ENCODE measurements at places on chromosomes 1 and 21.

GRCh38 chr1:174324939-174325338, 122.8 kb upstream of the GPR52 start:
- DNase-seq = no peak

- DNase-seq = peak; percentile 80
Measured at GRCh38 chr1:165696625-165697100, 1.7 kb downstream of the ALDH9A1 start.

GRCh38 chr1:178867670-178868069, 3.2 kb downstream of the ANGPTL1 start:
- DNase-seq = no peak

- no peak for DNase-seq
Measured at GRCh38 chr1:201906336-201906735, 17.6 kb downstream of the SHISA4 start.

DNA sequence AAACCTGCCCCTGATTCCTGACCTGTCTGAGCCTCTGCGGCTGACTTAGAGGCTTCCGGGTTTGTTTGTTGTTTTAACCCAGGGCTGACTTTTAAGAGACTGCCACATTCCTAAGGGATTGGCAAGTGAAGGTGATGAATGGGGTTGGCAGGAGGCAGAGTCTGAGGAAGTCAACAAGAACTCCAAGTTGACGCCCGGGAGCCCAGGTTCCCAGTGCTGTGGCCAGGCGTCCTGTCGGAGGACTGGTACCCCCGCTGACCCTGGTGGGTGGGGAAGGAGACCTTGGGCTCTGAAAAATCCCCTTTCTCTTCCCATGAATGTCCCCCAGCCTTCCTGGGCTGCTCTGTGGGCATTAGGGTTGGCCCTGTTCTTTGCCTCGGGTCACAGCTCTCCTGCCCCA, 19.7 kb upstream of the EPS8L3 start:
- DNase-seq = no peak
